ENCODE measurements at places on chromosomes 1 and 21.
A peak's percentile ranks its signal among the peaks of the same experiment; 100 is the strongest.

DNA sequence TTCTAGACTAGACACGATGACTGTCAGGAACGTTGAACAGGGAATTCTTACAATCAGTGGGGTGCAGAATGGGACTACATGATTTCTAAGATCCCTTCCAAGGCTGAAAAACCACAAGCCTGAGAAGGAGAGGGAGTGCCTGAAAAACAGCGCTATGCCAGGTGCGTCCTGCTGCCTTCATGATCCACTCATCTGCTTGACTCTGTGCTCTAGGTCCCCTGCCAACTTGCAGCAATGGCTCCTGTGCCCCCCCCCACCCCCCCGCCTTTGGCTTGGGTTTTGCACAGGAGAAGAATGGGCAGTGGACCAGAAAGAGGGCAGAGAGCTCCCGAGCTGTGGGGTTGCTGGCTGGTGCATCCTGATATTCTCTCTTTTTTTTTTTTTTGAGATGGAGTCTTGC is 5.9 kb downstream of the SLC2A7 start:
- DNase-seq, result no peak

DNA sequence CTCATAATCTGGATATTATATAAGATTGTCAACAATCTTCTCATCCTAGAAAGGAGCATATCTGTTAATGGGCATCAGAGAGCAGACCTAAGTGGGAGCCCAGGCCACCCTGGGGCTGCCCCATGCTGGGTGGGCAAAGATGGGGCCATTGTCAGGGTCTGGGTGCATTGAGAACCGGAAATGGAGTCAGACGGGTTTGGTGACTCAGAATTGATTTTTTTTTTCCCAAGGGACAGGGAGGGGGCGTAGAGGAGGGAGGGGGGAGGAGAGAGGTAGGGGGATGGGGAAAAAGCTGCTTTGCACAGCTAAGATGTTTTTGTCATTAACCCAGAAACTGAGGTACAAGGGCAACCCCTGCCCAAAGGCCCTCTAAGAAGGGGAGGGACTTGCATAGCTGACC is 1.3 kb downstream of the ATXN7L2 start:
- DNase-seq, result no peak

DNA sequence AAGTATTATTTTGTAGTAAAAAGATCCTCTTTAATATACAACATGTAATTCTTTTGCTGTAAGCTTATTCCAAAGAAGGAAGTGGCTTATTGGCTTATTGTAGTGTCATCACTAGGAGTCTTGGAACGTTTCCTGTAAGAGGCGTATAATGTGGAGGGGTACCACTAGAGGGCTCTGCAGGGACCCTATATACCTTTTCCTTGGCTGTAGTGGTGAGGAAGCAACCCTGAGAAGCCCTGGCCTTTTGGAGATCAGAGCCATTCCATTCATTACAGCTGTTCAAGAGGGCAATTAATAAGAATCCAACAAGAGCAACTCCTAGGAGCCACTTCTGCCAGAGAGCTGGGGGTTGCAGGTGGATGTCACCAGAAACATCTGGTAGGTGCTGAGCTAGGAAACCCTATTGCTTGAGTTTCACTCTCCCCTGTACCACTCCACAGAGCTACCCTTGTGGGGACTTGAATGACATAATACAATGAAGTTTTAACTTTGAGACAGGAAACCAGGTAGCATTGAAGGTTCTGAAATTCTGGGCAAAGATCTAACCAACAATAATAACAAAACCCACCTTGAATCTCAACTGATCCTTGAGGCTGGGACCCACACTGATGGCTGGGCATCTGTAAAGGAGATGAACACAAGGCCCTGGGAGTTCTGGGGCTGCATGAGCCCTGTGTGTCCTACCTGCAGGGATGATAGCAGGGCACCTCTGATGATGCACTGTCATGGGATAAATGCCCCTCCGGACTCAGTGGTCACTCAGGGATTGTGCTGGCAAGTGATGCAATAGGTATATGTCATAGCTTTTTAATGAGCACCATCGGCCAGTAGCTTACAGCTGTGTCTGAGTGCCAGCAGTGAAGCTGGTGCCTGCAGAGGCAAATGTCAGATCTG is 160.2 kb upstream of the COA6 start:
- peak; percentile 6 for DNase-seq

- no peak for DNase-seq
Observed at GRCh38 chr1:58848818-58849411, 65.1 kb upstream of the JUN start.

DNA sequence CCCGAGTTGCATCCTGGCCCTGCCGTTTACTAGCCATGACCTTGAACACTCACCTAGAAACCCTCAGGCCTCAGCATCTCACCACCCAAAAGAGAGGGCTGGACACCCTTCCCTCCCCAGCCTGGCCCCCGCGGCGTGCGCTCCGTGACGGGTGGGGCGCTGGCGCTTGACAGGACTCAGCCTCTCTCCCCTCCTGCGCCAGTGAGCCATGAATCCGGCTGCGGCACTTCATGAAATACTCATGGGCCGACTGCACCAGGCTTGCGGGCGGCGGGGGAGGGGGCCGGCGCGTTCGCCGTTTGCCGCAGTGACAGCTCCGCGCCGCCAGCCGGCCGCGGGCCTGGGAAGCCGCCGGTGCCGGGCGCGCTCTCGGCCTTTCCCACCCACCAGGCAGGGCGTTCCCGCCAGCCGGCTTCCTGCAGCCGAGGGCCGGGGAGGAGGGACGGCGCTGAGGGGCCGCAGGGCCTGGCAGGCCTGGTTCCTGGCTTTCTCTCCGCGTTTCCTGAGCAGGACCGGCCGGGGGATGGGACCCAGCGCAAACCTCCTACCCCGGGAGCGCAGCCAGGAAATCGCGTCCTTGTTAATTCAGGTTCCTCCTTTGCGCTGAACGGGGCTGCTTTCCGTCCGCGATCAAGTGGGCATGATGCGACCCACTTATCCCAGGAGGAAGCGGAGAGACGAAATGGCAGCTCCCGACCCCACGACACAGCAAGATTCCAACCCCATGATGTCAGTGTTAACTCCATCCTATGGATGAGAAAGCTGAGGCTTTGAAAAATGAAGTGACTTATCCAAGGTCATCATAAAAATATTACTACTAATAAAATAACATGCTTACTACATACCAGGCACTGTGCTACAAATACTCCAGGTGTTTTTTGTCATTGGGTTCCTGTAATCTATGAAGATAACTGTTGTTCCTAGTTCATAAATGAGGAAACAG is 9.1 kb upstream of the LUZP1 start:
- peak; percentile 40 for DNase-seq

DNA sequence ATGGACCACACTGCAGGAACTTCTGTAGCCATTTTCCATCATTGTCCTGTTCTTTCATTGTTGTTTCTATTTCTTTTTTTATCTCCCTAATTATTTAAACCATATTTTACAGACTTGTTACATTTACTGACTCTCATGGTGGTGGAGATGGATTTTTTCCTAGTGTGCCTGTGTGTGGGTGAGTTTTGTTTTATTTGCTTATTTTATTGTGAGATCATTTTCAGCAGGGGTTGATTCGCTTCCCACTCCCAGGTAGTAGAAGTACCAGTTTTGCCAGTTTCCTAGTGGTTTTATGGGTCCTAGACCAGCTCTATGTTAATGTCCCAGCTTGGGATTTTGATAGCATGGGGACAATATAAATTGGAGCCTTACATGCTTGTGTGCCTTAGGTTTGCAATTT is 80.0 kb upstream of the BACH1 start:
- no peak for DNase-seq

- no peak for DNase-seq
Observed at GRCh38 chr1:242002510-242002909, 3.6 kb upstream of the MAP1LC3C start.

- DNase-seq, result no peak
Observed at GRCh38 chr21:42561762-42562650, 48.4 kb downstream of the SLC37A1 start.

DNA sequence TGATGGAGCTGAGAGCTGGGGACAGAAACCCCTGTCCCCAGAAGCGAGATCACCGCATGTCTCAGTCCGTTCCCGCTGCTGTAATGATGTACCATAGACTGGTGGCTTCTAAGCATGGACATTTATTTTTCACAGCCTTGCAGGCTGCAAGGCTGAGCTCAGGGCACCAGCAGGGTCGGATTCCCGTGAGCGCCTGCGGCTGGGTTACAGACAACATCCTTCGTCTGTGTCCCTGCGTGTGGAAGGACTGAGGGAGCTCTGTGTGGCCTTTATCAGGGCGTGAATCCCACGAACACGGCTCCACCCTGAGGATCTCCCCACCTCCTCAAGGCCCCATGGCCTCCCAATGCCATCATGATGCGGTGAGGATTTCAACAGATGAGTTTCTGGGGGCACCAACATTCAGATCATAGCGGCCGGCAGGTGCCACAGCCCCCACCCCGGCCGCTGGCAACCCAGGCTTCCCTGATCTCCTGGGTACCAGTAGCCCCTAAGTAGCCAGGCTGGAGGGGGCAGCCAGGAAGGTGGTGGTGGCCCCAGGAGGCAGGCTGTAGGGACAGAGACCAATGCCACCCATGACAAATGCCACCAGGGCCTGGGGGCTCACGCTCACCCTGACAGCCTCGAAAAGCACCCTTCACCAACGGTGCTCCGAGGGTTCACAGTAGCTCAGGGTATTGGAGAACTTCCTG is 104.4 kb downstream of the CRYAA start:
- DNase-seq, result no peak

GRCh38 chr1:93818570-93818959 is 60.4 kb downstream of the DNTTIP2 start:
- DNase-seq, result no peak

- DNase-seq, result no peak
Observed at GRCh38 chr1:9181990-9182783, 52.4 kb upstream of the H6PD start.

GRCh38 chr1:12654004-12654567 is 10.2 kb downstream of the AADACL4 start:
- DNase-seq, result no peak

GRCh38 chr1:16139473-16139962 is 16.4 kb downstream of the EPHA2 start:
- no peak for DNase-seq

DNA sequence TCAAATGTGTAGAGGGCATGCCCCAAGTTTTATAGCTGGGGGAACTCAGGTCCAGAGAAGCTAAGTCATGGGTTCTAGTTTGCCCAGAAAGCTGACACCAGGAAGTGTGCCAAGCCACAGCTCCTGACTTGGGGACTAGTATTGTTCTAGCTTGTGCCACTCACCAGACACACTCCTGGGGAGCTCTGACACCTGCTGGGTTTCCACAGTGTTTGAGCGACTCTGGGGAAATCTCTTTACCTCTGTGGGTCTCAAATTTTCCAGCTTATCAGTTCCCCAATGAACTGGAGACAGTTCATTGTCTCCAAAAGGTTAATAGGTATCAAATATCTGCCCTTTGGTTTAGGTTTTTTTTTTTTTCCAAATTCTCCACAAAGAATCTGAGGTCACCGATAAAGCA is 4.2 kb downstream of the KISS1 start:
- no peak for DNase-seq

- no peak for DNase-seq
Observed at GRCh38 chr1:153441238-153441755, 19.2 kb downstream of the S100A7 start.

DNA sequence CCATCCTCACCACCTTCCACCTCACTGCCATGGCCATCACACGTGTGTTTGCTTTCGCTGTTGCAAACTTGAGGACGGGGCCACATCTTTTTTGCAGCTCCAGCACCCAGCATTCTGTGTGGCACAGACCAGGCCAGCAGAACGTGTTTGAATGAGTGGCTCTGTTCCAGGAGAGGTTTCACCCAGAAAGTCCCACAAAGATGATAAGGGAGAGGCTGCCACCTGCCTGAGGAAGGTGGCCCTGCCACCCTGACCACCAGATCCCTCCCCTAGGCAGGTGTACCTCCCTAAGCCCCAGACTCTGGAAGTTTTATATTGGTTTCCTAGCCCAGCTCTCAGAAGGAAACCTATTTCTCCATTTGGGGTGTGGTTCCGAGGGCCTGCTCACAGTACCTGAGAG is 252.1 kb downstream of the KAZN start:
- no peak for DNase-seq

DNA sequence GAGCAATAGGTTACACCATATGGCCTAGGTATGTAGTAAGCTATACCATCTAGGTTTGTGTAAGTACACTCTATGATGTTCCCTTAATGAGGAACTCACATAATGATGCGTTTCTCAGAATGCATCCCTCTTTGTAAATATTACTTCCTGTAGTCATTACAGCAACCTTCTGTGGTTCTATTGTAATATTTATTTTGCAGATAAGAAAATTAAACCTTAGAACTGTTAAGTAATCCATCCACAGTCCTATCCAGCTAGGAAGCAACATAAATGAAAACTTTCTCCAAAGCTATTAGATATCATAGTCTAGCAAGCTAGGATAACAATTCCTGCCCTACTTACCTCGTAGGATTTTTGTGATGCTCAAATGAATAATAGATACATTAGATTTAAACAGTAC is 88.7 kb downstream of the WLS start:
- no peak for DNase-seq

DNA sequence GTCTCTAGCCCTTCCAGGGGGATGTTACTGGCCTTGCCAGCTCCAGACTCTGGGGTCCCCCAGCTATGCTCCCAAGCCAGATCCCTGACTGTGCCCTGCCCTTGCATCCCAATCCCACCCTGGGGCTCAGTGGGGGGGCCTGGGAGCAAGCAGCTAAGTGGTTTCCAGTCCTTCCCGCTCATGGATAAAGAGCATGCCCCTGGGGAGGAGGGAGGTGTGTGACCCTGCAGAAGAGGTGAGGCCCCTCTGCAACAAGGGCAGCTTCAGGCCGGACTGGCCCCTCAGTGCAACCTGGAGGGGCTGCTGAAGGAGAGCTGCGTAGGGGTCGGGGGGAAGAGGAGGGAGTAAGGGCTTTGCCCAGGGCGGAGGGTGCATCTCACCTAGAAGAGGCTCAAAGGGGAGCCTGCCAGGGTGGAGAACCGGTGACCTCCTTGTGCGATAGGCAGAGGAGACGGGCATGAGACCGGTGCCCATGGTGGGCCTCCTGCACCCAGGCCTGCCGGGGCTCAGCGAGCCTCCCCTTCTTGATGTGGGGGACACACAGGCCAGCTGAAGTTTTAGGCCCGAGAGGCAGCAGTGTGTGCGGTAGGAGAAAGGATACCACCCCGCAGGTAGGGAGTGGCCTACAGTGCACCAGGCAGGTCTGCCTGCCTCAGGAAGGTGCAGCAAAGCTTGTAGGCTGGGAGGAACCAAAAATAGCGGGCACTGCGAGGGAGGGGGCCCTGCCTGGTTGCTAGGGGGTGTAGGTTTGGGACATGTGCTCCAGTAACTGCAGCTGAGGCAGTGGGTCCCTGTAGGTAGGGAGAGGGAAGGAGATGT is 3.1 kb downstream of the OBSCN start:
- DNase-seq, result no peak

- no peak for DNase-seq
Observed at GRCh38 chr1:22045604-22046228, 6.8 kb upstream of the CDC42 start.

DNA sequence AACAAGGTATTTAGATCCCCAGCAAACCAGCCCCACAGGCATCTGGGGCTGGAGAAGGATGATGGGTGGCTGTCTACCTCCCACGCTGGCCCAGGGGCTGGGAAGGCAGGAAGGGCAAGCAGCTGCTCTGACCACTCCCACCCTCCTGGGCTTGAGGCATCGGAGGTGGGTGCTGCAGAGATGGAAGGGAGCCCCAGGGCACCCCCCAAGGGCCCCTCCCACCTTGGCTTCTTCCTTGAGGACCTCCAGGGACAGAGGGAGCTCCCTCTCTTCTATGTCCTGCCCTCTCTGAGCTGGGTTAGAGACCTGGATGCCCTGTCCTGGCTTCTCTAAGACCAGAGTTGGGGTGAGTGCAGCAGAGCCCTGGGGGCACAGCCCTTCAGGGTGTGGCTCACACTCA is 3.1 kb downstream of the CD52 start:
- no peak for DNase-seq

GRCh38 chr1:1094981-1095380 is 20.9 kb upstream of the RNF223 start:
- DNase-seq, result no peak

- no peak for DNase-seq
Observed at GRCh38 chr1:187270256-187270655, 441.5 kb downstream of the PLA2G4A start.

All from CD4-positive, alpha-beta T cell treated with Interleukin-2 at 100 ng/mL for 4 hours (primary cell).